ENCODE measurements at places on chromosomes 1 and 21. TPM values are rescaled to one million over a fixed set of nuclear protein-coding genes. Genes with fewer than 3 reads are reported as not detected.

DNA sequence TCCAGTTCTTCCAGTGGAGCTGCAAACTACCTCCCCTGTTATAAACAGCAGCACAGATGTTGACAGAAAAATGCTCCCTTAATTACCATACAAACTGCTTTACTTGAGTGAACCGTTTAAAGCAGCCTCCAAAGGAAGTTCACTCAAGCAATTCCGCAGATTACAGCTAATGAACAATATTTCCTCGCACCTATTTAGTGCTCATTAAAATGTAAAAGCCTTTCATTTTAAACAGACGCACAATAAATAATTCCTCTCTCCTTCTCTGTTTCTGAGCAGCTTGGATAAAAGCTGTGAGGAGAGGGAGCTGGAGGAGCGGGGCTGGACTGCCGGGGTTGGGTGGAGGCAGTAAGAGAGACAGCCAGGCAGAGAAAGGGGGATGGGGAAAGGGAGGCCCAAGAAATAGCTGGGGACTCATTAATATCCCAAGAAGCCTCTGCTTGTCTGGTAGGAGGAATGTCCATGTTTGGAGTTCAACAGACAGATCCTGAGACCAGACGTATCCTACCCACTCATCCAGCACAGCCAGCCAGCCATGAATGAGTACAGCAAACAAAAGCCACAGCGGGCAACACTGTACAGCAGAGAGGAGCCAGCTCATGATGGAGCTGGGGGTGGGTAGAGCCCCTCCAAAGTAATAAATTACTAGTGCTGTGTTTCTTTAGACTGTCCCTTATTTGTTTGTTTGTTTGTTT is 227.7 kb downstream of the GPATCH2 start:
- H3K27ac ChIP-seq = no peak overlapping the region
- H3K4me1 ChIP-seq = no peaks in the 10 kb centered on the region
- H3K36me3 ChIP-seq = no peaks in the 10 kb centered on the region

The CATSPER4 gene
- 8.2 TPM for total RNA-seq

GRCh38 chr21:41363370-41364270 is 1.8 kb downstream of the MX2 start:
- no peaks in the 10 kb centered on the region for H3K36me3 ChIP-seq
- peaks cover under 1% of the 10 kb centered on the region for H3K4me1 ChIP-seq
- no peak overlapping the region for H3K27ac ChIP-seq
- H3K4me3 ChIP-seq = no peak overlapping the region
- no peaks in the 10 kb centered on the region for H3K27me3 ChIP-seq

The PRR9 gene
- total RNA-seq = 2.8 TPM

GRCh38 chr21:37565530-37566223 is 199.1 kb downstream of the DYRK1A start:
- H3K4me3 ChIP-seq = no peak overlapping the region
- peak overlapping the region; percentile 1 for H3K27ac ChIP-seq
- H3K36me3 ChIP-seq = no peaks in the 10 kb centered on the region
- DNase-seq = peak; percentile 69
- no peaks in the 10 kb centered on the region for H3K27me3 ChIP-seq

The NT5C1A gene
- total RNA-seq = 2.1 TPM

DNA sequence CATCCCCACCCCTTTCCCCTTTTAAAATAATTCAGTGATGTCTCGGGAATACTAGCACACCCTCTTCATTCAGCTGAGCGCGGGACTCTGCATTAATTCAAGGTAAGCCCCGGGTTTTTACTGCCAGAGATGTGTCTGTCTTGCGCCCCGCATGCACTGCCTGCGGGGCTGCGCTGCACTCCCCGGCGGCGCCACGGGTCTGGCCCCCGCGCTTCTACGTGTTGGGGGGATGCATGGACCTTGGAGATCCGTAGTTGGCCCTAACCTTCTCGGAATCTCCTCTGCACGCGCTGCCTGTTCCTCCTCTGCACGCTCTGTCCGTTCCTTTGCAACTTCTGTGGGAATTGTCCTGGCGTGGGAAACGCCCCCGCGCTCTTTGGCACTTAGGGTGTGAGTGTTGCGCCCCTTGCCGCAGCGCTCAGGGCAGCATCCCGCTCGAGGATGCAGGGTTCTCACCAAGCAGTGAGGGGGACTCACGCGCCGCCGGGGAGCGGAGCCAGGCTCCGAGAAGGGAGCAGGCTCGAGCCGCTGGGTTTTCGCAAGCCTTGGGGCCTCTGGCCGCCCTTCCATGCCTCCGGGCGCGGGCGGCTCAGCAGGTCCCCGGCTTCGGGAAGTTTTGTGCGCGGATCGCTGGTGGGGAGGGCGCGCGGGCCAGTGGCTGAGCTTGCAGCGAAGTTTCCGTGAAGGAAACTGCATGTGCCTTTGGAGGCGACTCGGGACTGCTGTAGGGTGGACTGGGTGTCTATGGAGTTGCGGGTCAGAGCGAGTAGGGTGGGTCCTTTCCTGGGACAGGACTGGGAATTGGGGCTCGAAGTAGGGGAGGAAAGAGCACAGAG is 165.1 kb upstream of the CACNA1E start:
- no peaks in the 10 kb centered on the region for H3K27me3 ChIP-seq
- H3K4me3 ChIP-seq = peak overlapping the region; percentile 2
- peaks cover 4% of the 10 kb centered on the region for H3K4me1 ChIP-seq
- no peak overlapping the region for H3K27ac ChIP-seq
- H3K36me3 ChIP-seq = no peaks in the 10 kb centered on the region

- no peaks in the 10 kb centered on the region for H3K36me3 ChIP-seq
- DNase-seq = no peak
- no peak overlapping the region for H3K27ac ChIP-seq
- no peak overlapping the region for H3K4me3 ChIP-seq
- H3K4me1 ChIP-seq = no peaks in the 10 kb centered on the region
- no peaks in the 10 kb centered on the region for H3K27me3 ChIP-seq
These were observed 167.1 kb upstream of the PLD5 start for GRCh38 chr1:242691610-242691945.

- H3K4me1 ChIP-seq = no peaks in the 10 kb centered on the region
- H3K4me3 ChIP-seq = no peak overlapping the region
- no peaks in the 10 kb centered on the region for H3K27me3 ChIP-seq
- H3K36me3 ChIP-seq = no peaks in the 10 kb centered on the region
- DNase-seq = no peak
- no peak overlapping the region for H3K27ac ChIP-seq
These were observed 43.0 kb upstream of the RAB3GAP2 start for GRCh38 chr1:220315070-220315839.

GRCh38 chr1:182291584-182292192 is 99.9 kb downstream of the GLUL start:
- no peak for DNase-seq
- H3K36me3 ChIP-seq = no peaks in the 10 kb centered on the region
- no peak overlapping the region for H3K4me3 ChIP-seq
- H3K4me1 ChIP-seq = peaks cover 11% of the 10 kb centered on the region

The C1orf167 gene
- 26.0 TPM for total RNA-seq

The MRAP gene
- total RNA-seq = 2.2 TPM

- no peak for DNase-seq
- no peaks in the 10 kb centered on the region for H3K27me3 ChIP-seq
- H3K36me3 ChIP-seq = no peaks in the 10 kb centered on the region
- no peak overlapping the region for H3K27ac ChIP-seq
- H3K4me3 ChIP-seq = no peak overlapping the region
- no peaks in the 10 kb centered on the region for H3K4me1 ChIP-seq
These were observed 26.0 kb downstream of the RGS1 start for GRCh38 chr1:192601567-192601966.

- DNase-seq = peak; percentile 94
- no peaks in the 10 kb centered on the region for H3K27me3 ChIP-seq
- H3K27ac ChIP-seq = no peak overlapping the region
- H3K4me3 ChIP-seq = no peak overlapping the region
- H3K4me1 ChIP-seq = peaks cover 12% of the 10 kb centered on the region
These were observed 6.5 kb downstream of the INSRR start for GRCh38 chr1:156852418-156852874.

The AIM2 gene
- total RNA-seq = 1.3 TPM

GRCh38 chr21:26107429-26107828 is 63.1 kb downstream of the APP start:
- H3K4me1 ChIP-seq = peaks cover 13% of the 10 kb centered on the region
- no peak for DNase-seq
- H3K27ac ChIP-seq = no peak overlapping the region
- H3K27me3 ChIP-seq = no peaks in the 10 kb centered on the region

The UMODL1 gene
- 7.8 TPM for total RNA-seq

The LCE1F gene
- not detected for total RNA-seq

- no peak for DNase-seq
- H3K4me1 ChIP-seq = peaks cover 9% of the 10 kb centered on the region
- H3K36me3 ChIP-seq = no peaks in the 10 kb centered on the region
These were observed 97.2 kb upstream of the ARTN start for GRCh38 chr1:43836267-43836951.

All from testis (tissue), 5 donors.